ENCODE measurements at places on chromosomes 6 and 20. TPM values are rescaled to one million over a fixed set of nuclear protein-coding genes. Genes with fewer than 3 reads are reported as not detected.

Gene OXT
- not detected for total RNA-seq

Gene GNAS-AS1
- not detected for total RNA-seq

Gene RNF144B
- total RNA-seq = 0.41 TPM

Gene PRSS35
- total RNA-seq = not detected

Gene PNPLA1
- not detected for total RNA-seq

Gene TFAP2D
- total RNA-seq = not detected

Gene NR2E1
- not detected for total RNA-seq

Gene COL19A1
- total RNA-seq = not detected

Gene PARD6B
- total RNA-seq = 3.1 TPM

Gene FAM83C
- total RNA-seq = 0.06 TPM

Gene ZNF165
- total RNA-seq = 1.2 TPM

Gene HUS1B
- total RNA-seq = 0.31 TPM

Gene MTFR2
- total RNA-seq = 12.0 TPM

Gene KIF3B
- 26.9 TPM for total RNA-seq

All from A549 treated with Mapracorat at 1 μM for 4 hours (cell line).